ENCODE measurements at places on chromosomes 2 and 18.

DNA sequence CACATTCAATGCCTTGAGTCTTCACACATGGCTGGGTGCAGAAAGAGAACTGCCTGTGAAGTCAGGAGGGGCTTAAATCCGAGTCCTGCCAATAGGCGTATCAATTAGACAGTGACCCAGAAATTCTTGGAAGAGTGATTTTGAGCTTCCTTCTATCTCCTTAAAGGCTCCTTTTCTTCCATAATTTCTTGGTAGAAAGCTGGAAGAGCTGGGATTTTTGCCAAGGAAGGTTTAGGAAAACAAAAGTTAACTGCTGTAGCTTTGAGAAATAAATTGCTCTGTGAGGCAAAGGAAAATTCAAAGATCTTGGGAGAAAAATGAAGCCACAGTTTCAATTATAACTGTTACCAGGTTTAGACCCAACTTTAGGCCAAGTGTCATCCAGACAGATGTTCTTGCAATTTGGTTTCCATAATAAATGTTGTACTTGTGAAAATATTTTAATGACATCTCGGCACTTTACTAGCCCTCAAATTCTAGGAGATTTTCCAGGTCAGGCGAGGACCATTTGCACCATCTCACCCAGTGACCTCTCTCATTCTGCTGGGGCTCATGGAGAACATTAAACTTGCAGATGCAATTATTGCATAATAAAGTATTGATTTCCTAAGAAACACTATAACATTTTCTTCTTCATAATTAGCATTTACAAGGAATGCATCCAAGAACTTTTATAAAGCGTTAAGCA lies 329.7 kb upstream of the MEIS1 start:
- DNase-seq, result no peak

- no peak for DNase-seq
Measured at GRCh38 chr2:230643576-230644291, 68.9 kb upstream of the CAB39 start.

DNA sequence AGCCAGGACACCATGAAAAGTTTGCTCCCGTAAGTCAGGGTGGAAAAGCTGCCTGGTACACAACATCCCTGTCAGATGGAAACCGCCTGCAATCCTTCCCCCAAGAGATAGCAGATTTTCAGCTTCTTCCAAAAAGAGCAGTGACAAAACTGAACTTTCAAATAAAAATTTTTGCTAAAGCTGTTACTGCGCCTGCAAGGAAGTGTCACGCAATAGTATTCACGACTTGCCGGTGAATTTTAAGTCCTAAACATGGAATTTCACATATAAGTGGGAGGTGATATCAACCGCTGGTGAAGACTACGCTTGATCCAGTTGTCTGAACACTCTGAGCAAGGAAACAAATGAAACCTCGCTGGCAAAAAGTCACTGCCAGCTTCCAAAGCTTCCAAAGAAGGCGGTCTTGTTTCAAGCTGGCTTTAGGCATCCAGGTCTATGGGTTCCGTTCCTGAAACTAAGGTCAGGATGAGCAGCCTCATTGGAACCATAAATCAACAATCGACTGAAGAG lies 2.8 kb downstream of the COL6A3 start:
- DNase-seq, result no peak

DNA sequence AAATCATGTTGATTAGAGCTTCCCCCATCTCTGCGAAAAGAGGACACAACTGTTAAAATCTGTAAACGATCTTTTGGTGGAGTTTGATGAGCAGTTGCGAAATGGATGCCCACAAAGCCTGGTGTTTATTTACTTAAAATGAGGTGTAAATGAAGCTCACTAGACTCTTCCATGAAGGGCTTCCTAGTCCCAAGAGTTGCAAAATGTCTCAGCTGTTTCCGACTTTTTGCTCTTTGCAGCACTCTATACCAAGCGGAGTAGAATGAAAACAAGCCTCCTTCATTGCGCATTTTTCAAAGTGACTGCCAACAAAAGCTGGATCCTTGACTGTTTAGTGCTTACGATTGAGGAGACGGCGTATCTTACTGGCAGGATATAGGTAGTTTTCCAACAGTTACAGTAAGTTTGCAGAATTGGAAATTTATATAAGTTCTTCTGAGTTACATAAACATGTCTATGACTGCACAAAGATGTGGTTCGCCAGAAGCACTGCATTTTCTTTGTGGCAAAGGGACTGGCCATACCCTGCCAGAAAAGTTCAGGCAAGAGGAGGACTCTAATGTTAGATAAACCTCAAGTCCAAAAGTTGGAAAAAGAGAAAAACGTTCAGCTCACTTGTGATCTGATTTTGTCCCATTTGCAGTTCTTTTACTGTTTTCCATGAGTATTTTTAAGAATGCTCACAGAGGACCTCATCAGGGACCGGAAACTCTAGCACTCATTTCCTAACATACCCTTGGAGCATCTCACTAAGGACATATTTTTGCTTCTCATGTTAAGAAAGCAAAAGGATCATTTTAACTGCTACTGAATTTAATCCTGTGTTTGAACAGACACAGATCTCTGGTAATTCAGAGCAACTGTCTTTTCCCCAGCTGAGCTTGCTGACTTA lies 42.7 kb downstream of the COLEC12 start:
- DNase-seq, result no peak

DNA sequence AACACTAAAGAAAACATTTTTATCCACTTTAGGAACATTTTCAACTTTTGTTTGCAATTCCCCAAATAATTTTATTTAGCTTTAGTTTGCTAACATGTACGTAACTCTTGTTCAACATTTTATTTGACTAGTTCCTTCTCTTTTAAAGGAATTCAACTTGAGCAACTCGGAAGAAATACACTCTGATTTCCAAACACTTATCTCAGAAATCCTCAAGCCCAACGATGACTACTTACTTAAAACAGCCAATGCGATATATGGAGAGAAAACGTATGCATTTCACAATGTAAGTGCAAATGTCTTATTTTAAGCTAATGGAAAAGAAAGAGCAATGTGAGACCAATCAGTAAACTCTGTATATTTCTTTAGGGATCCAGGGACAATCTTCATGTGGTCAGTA lies 10.1 kb downstream of the SERPINB10 start:
- no peak for DNase-seq

DNA sequence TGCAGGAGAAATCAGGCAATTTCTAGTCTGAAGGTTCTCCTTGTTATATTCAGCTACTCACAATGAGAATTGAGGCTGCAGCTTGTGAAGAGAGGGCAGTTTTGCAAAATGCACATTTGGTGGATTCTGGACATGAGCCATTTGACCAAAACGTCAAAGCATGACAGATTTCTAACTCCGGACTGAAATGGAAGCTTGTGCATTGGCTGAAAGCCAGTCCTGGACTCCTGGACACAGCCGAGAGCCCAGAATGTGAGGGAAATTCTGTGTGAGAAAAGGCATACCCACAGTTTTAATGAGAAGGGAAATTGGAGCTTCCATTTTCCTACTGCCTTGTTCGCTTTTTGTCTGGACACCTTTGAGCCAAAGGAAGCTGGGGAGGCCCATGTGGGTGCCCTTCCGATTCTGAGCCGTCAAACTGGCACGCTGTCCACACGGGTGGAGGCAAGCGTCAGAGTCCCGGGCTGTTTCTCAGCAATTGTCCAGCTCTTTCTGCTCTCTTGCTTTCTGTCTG lies 23.7 kb upstream of the ROCK2 start:
- DNase-seq, result no peak

DNA sequence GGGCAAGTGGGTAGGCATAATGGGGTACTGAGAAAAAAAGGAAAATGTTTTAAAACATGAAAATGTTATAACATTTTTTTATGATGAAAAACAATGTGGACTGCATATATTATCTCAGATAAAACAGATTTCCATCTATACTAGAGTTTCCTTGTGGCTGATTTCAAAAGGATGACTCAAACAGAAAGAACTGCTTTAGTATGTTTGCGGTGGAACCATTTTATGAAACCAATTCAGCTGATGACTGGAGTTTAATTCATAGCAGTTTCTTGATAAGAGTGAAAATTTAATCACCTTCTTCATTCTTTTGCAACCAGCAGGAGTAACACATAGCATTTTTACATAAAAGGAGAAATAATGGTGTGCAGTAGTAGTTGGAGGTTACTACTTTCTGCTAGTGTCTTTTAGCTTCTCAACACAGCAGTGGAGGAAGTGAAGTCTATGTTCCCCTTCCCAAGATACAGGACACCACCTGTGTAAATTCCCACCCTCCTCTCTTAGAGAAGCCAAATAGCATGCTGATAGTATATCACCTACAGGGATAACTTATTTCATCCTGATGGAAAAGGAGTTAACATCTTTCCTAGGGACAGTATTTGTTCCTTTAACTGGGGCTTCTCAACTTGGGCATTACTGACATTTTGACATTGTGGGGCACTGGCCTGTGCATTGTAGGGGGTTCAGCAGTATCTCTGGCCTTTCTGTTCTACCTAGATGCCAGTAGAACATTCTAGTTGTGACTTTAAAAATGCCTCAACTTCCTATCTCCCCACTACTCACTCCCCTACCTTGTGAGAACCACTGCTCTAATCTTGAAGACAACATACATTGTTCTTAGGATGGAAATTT lies 29.9 kb downstream of the PELI1 start:
- no peak for DNase-seq

- DNase-seq, result no peak
Measured at GRCh38 chr18:55390898-55391297, 197.1 kb downstream of the TCF4 start.

DNA sequence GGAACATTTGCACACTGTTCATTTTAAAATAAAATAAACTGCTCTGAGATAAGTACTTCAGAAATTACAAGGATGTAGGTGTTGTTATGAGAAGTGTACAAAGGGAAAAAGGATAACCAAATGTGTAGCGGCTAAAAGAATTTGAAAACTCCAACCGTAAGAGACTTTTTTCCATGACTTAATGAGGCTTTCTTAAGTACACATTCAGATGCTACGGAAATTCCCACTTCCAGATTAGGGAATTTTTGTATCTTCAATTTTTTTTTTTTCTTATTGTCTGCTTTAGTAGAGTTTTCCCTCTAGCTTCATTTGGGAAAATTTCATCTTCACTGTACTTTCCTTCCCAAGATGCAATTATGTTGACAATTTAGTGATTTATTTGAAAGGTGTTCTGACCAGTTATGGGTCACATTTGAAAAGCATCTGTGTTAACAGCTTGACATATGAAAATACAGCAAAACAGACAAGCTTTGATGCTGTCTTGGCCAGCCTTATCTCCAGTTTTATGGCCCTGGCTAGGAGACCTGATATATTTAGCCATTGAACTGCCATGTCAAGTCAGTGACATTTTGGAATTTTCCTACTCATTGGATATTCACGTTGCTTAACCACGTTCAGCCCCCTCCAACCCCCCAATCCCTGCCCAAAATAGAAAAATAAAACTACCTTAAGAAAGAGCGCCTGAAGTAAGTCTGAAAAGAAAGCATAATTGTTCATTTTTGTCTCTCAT lies 105.6 kb downstream of the FEZ2 start:
- DNase-seq, result no peak

GRCh38 chr2:75476761-75477160 lies 84.0 kb downstream of the EVA1A start:
- DNase-seq, result no peak

DNA sequence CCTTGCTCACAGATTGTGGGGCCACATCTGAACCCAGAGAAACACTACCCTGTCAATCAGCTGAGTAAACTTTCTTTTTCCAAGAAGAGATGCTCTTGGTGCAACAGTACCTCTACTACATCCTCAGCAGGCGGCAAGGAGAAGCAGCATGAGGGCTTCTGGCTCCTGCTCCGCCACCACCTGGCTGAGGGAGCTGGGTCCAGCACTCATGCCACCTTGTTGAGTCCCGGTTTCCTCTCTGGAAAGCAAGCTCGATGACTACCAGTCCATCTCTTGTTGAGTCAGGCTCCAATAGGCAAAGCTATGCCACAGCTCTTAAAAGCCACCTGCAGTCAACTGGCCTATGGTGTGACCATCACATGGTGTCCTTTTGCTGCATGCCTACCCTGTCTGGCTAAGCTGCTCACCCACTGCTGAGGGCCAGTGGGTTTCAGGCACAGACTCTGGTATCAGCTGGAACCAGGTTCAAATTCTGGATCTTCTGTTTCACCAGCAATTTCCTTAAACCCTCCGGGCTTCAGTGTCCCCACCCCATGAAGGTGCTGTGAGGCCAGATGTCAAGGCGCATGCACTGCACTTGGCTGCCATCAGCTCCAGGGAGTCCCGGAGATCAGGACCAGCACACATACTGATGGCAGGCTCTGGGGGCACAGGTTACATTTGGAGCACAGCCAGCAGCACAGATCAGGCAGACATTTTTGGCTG lies 42.5 kb upstream of the ACAA2 start:
- no peak for DNase-seq

GRCh38 chr2:231926180-231926741 lies at the start of gene NPPC:
Gene NPPC, minus strand, starts transcription at chr2:231926396. Its CDS starts 147 bp downstream, at chr2:231926249.
- DNase-seq, result peak; percentile 40

DNA sequence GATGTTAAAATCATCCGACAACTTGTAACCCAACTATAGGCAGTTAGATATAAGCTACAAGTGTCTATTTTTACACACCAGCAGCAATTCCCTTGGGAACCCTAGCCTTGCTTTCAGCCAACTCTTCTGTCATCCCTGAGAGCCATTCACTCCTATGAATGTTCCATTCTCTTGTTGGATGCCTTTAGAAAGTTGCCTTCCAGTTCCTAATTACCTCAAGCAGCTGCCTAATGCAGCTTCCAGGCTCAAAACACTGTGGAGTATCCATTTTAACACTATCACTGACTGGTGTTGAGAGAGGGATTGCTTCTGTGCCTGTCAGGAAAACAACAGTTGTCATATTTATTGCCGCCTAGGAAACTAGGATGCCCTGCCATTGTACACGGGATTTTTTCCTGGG lies 402.0 kb upstream of the ACVR2A start:
- no peak for DNase-seq

GRCh38 chr2:47272031-47272864 lies 117.1 kb upstream of the STPG4 start:
- DNase-seq, result peak; percentile 53

- DNase-seq, result no peak
Measured at GRCh38 chr2:38981003-38981669, 91.5 kb downstream of the ARHGEF33 start.

GRCh38 chr2:236956641-236957040 lies 129.0 kb upstream of the COPS8 start:
- DNase-seq, result no peak

DNA sequence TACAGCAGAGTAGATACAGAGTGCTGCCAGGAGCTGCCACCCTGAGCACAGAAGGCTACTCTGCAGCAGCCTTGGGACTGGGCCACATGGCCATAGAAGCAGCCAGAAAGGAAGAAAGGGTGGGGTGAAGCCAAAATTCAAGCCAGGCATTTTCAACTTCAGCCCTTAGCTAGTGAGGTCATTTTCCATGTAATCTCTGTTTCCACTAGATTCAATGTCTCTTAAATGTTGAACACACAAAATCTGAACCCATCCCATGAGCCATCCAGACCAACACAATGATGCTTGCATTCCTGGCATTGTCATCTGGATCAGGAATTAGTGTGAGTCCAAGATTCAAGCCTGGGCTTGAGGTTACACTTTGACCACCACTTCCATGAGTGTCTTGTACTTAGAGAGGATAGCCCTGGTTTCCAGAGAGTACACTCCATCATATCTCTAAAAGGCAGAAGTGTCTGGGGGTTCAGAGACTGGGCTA lies 243.6 kb downstream of the OSR1 start:
- no peak for DNase-seq

DNA sequence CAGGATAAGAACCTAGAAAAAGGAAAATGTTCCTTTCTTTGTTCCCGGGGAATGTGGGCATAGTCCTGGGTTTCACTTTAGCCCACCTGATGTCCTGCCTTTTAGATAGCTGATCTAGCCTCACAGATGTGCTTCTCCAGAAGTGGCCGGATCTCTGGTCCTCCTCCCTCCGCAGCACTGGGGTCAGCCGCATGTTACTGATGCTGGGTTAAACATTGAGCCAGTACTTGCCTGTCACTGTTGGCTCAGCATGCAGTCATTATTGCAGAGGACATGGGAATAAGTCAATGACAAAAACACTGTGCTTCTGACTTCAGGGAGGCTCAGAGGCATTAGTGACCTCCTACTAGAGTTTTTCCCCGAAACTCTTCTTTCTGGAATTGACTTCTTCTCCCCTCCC lies 27.6 kb downstream of the NCK2 start:
- DNase-seq, result no peak

Data from stimulated activated CD8-positive, alpha-beta memory T cell treated with anti-CD3 and anti-CD28 coated beads, Interleukin-15, amount 100 ng/mL, for 24 hours (primary cell).